ENCODE measurements at places on chromosomes 12 and 14.

GRCh38 chr12:39672976-39673375 lies 53.4 kb upstream of the ABCD2 start:
- H3K4me1 ChIP-seq: no peaks in the 10 kb centered on the region
- DNase-seq: no peak
- H3K27me3 ChIP-seq: no peaks in the 10 kb centered on the region
- no peak overlapping the region for H3K4me3 ChIP-seq
- no peaks in the 10 kb centered on the region for H3K36me3 ChIP-seq
- H3K27ac ChIP-seq: no peak overlapping the region

- H3K27ac ChIP-seq: no peak overlapping the region
- no peaks in the 10 kb centered on the region for H3K4me1 ChIP-seq
- H3K36me3 ChIP-seq: no peaks in the 10 kb centered on the region
- H3K27me3 ChIP-seq: no peaks in the 10 kb centered on the region
These were observed 37.0 kb upstream of the CFAP54 start for GRCh38 chr12:96452261-96452922.

DNA sequence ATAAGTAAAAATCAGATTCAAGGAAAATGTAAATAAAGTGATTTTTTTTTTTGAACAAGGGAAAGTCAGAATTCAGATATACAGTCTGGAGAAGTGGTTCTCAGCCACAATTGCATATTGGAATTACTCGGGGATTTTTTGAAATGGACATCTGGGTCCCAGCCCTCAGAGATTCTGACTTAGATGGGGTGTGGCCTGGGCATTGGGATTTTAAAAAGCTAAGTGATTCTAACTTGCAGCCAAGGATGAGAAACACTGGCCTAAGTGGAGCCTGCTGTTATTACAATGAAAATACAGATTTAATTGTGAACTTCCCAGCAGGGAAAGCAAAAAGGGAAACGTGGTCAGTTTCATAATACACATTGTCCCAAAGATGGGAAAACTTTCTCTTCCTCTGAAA lies 273.8 kb downstream of the TTC8 start:
- H3K4me3 ChIP-seq: no peak overlapping the region
- no peaks in the 10 kb centered on the region for H3K27me3 ChIP-seq
- no peak for DNase-seq

- H3K27ac ChIP-seq: no peak overlapping the region
- no peak overlapping the region for H3K4me3 ChIP-seq
- no peaks in the 10 kb centered on the region for H3K36me3 ChIP-seq
- H3K27me3 ChIP-seq: no peaks in the 10 kb centered on the region
These were observed 20.3 kb upstream of the CLEC4E start for GRCh38 chr12:8561011-8561410.

DNA sequence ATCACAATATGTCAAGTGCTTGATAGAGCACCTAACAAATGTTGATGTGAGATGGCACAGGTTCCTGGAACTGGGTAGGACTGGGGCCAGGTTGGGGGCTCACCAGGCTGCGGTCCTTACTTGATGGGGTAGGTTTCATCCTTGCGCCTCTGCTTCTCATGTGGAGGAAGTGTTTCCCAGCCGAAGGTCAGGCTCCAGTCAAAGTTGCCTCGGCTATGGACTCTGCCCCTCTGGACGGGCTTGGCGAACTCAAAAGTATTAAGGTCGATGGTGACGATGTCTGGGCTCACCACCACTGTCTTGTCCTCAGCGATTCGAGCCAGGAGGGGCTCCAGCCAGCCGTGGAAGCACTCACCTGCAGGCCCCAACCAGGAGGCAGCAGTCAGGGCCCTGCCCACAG lies 17.5 kb upstream of the CELA1 start:
- H3K4me3 ChIP-seq: no peak overlapping the region
- H3K27ac ChIP-seq: no peak overlapping the region
- H3K36me3 ChIP-seq: no peaks in the 10 kb centered on the region
- peaks cover 15% of the 10 kb centered on the region for H3K4me1 ChIP-seq

DNA sequence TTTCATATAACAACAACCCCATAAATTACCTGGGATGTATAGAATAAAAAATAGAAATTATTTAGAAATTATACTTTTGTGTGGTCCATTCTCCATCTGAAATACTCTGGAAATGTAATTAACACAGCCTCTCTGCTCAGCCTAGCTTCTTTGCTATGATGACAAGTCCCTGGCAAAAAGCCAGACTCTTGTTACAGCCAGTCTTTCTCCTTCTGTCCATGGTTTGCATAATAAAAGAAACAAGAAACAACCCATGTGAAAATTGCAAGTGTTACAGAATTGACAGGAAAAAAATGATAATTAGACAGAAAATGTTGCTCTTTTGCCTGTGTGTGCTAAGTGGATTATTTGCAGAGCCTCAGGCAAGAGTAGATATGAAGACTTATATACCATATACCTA lies 61.3 kb downstream of the C12orf50 start:
- H3K4me3 ChIP-seq: no peak overlapping the region
- no peak overlapping the region for H3K27ac ChIP-seq
- H3K4me1 ChIP-seq: no peaks in the 10 kb centered on the region

GRCh38 chr12:15846887-15847286 lies 35.3 kb upstream of the STRAP start:
- no peak for DNase-seq
- no peak overlapping the region for H3K4me3 ChIP-seq
- no peaks in the 10 kb centered on the region for H3K36me3 ChIP-seq

DNA sequence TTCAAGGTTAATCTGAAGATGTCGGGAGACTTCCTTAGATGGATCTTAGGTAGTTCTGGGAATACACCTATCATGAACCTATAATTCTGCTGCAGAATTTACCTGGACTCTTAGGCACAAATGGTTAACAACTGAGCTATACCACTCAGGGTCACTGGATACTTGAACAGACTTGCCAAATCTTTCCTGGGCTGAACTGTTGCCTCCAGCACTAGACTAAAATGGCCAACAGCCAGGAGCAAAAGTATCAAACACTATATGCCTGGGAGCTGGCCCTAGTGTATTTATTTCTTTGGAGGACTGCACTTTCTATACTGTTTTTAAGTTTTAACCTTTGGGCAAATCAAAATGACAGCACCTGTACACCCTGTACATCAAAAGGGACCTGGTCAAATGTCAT lies 252.8 kb downstream of the TMEM117 start:
- no peak overlapping the region for H3K4me3 ChIP-seq
- no peaks in the 10 kb centered on the region for H3K27me3 ChIP-seq
- no peak overlapping the region for H3K27ac ChIP-seq
- DNase-seq: no peak

Measured in spinal cord (tissue), 10 donors.